Renal cortex interstitium (tissue), 15 donors: ENCODE measurements at places on chromosomes 6 and 20.

GRCh38 chr6:157121897-157122296 lies 201.4 kb downstream of the TMEM242 start:
- DNase-seq: no peak

- no peak for DNase-seq
Measured at GRCh38 chr20:24111858-24112257, 123.3 kb upstream of the GGTLC1 start.

DNA sequence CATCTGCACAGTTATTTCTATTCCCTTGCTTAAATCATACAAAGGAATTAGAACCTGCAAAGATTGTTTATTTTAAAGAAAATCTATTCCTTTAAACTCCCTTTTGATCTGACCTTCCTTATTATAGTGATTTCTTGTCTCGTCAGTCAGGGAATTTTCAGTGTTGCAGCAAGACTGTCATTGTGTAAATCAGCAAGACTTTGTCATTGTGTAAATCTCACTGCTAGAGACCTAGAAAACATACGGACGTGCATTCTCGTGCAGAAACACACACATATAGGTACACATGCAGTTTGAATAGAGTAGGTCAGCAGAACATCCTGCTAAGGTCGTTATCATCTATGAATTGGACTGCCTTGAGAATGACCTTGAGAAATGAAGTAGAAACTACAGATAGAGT lies 6.2 kb upstream of the SGK1 start:
- no peak for DNase-seq

- no peak for DNase-seq
Measured at GRCh38 chr20:47208534-47209174, 147.8 kb downstream of the ZMYND8 start.

GRCh38 chr6:30678964-30679726 lies 6.3 kb upstream of the DHX16 start:
- DNase-seq: no peak

DNA sequence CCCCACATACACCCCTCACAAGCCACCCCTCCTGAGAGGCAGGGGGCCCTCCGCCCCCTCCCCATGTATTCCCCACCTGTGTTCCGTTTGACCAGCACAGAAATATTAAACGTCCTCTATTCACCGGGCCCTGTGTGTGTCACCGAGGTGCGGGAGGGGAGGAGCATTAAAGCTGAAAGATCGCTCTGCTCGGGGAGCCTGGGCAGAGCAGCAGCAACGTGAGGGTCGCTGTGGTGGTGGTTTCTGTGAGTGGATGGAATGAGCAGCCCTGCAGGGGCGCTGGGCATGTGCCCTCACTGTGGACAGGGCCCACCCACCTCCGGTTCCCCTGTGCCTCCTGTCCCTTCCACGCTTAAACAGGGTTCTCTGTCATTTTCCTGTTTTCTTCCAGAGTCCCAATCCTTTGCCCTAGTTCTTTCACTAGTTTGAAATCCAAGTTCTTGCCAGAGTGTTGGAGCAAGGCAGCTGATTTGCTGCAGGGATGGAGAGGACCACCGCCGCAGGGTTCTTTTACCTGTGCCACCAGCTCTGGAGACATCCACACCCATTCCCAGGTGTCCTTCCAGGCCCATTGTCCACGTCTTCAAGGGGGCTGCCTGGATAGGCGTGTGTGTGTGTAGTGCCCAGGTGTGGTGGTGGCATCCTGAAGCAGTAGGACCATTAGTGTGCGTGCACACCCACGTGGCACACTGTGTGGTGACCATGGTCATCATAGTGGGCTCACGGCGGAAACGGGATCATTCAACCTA lies 37.6 kb upstream of the MDFI start:
- no peak for DNase-seq

DNA sequence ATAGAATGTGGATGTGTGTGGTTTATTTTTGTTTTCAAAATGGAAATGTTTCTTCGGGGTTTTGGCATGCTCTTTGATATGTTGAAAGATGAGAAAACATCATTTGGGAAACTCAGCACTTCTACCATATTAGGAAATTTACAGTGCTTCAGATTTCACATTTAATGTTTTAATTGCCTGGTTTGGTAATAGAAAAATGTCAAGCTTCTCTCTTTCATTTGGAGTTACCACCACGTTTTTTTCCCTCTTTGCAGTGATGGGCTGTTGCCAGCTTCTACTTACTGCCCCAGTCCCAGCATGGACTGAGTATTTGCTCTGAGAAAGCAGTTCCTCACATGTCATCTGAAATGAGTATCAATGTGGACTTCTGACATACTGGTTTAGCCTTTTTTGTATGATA lies 267.7 kb downstream of the PRL start:
- DNase-seq: no peak

DNA sequence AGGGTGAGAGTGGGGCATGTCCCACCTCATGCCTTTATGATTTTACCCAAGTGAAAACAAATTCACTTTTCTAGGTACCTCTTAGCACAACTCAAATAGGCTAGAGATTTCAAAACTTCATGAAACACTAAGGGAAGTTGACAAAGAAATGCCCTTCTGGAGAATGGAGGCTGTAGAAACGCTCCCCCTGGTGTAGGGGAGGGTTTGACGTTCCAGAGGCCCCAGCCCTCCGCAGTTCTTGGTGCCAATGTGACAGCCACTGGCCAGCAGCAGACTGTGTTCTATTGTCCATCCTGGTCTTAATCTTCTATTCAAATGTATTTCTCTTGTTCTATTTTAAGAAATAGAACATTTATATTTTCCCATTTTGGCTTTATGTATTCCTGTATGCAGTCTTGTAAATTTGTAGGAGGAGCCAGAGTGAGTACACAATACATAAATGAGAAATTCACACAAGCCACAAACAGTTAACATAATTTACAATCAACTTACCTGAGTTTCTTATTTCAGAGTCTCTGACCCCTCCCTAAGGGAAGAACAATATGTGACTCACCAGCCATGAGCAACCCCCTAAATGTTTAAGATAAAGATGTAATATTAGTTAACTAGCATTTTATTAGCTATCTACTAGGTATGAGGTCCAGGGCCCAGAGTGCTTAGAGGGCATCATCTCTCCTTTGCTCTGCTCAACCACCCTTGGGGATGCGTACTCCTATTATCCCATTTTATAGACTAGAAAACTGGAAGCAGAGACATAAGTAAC lies 8.8 kb upstream of the MUC21 start:
- DNase-seq: no peak

DNA sequence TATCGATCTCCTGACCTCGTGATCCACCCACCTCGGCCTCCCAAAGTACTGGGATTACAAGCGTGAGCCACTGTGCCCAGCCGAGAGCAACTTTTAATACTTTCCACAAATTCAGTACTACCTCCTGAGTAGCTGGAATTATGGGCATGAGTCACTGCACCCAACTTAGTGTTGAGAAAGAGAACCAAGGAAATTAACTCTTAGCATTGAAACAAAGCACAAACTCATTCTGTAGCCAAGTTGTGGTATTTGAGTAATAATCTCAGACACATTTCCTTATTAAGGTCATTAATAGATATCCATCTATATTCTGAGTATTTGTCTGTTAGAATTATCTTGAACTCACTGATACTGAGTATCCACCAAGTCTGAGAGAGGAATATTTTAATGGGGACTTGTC lies 14.3 kb upstream of the ELOVL2 start:
- no peak for DNase-seq

- DNase-seq: no peak
Measured at GRCh38 chr6:44064089-44064947, 62.9 kb downstream of the MRPL14 start.

GRCh38 chr20:44400970-44401769 lies 45.7 kb downstream of the HNF4A start:
- no peak for DNase-seq

GRCh38 chr6:31729515-31729978 lies 448 bp upstream of the DDAH2 start:
- DNase-seq: peak; percentile 87

- DNase-seq: no peak
Measured at GRCh38 chr6:31441365-31442267, 38.2 kb downstream of the MICA start.

DNA sequence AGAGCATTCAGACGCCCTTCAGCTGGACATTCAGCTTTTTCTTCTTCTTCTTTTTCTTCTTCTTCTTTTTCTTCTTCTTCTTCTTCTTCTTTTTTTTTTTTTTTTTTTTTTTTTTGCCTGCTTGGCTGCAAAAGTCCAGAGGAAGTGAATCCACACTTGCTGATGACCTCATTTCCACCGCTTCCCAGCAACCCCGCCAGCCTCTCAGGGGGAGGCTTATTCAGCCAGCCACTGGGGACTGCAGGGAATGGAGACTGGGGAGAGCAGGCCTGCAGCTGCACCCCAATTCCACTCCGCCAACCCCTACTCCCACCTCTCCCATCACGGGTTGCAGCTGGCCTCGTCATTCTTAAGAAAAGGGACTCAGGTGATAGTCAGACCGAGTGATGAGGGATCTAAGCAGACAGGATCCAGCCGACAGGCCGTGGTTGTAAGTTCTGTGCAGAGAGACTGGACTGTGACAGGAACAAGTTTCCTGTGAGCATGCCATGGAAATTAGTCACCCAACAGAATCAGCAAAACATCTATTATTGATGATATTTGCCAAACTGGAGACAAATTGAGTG lies 59.0 kb upstream of the QKI start:
- DNase-seq: no peak

DNA sequence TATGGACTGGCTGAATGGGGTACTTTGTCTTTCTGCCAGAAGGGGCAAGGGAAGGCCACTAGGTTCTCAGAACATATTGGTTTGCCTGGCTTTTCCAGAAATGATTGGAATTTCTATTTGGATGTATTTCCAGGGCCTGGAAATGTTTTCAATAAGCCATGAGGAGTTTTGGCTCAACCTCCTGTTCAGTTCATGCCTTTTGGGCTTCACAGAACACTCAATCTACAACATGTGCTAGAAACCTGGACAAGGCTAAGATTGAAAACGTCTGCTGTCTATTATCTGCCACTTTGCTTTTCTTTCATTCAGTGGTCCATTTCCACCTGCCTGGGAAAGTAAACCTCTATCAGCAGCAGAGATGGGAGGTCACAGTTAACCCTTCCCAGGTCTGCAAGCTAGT lies 793.4 kb downstream of the TENT5A start:
- no peak for DNase-seq

DNA sequence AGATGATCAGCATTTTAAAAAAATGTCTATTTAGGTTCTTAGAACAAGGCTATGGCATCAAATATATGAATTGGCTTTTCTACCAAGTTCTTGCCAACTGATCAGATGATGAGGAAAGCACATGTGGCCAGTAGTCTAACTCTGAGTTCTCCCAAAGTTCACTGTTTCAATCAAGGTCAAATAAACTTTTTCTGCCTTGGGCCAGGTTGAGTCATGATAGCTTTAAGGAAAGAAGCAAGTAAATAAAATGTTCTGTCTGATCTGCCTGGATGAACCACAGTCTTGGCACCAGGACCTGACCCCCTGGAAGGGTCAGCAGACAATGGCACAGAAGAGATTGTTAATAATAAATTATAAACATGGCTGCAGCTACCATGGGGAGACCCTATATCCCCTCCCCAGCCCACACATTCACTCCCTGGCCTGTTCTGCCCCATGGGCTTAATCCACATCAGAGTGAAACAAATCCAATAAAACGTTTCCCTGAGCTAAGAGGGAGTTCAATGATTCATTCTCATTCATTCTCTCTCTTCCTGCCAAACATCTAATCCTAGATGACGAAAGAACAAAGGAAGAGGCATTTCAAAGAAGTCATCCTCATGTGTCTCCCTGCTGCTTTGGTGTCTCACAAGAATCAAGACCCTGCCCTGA lies 661.6 kb downstream of the DHX35 start:
- DNase-seq: no peak

GRCh38 chr6:112744827-112745226 lies 397.7 kb downstream of the RFPL4B start:
- DNase-seq: no peak

DNA sequence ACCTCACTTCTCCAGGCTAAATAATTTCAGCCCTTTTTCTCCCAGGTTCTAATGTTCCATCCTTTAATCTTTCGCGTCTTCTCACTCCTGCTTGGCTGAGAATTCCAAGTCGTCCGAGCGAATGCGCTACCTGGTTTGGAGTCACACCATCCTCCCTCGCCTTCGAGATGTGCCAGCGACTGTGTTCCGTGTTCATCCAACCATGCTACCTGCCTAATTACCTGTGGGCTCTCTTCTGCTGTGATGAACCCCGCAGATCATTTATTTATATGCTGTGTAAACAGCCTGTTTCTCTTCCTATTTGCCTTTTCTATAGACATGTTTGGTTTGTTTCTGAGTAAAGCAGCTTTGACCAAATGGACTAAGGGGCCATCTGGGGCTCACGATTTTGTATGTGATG lies 83.5 kb upstream of the TMEM181 start:
- DNase-seq: no peak

DNA sequence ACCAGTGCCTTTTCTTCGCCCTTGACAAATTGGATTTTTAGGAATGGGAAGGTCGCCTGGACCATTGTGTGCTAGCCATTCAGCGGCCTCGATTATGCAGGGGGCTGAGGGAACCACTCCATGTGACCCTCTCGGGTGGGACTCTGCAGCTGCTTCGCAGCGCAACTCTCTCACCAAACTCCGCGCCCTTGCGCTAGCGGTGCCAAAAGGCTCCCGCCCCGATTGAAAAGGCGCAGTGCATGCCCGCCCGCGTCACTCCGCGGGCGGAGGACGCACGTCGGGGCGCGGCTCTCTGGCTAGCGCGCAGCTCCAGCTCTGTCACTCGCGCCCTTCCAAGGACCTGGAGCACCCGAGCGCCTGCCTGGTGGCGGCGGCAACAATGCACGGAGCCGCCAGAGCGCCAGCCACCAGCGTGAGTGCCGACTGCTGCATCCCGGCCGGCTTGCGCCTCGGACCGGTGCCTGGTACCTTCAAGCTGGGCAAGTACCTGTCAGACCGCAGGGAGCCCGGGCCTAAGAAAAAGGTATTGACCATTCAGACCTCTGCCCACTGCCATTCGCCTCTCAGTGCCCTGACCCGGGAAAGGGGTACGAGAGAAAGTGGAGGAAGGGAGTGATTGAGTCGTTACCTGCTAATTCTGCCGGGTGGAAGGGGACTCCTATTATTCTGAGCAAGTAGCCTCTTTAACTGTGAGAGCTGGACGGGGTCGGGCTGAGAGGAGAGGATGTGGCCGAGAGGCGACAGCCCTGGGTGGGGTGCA lies at the start of gene PRDM13:
Gene PRDM13 (plus strand): TSS at position 178 of the 760 bp plus-strand sequence. CDS start 202 bp downstream, at position 380.
- DNase-seq: no peak

GRCh38 chr6:50120300-50120699 lies 70.6 kb upstream of the DEFB112 start:
- no peak for DNase-seq

- DNase-seq: no peak
Measured at GRCh38 chr20:44803383-44803941, 6.9 kb downstream of the RIMS4 start.
